Osteoblast (primary cell): ENCODE measurements at places on chromosomes 7 and 10.
A peak's percentile ranks its signal among the peaks of the same experiment; 100 is the strongest.

DNA sequence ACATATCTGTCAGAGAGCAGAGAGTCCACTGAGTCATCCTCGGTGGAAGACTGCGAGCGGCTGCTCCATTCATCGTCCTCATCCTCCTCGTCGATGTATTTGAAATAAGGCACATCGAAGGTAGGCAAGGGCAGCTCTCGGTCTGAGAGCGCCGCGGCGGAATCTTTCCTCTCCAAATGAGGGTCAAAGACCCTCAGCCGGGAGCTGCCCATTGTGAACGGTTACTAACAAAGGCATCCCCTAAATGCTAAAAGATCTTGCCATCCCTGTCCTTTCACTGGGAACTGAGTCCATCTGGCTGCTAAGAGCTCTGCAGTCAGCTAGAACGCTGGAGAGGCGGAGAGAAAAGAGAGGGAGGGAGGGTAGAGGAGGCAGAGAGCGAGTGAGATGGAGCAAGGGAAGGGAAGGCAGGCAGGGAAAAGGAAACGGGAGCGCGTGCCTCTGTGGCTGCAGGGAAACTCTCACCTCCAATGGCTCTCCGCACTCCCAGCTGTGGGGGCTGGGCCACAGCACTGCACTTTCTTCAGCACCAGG is 163.4 kb downstream of the RAPGEF5 start:
- DNase-seq = no peak

- DNase-seq = no peak
Measured at GRCh38 chr10:111298031-111298430, 221.2 kb downstream of the ADRA2A start.

DNA sequence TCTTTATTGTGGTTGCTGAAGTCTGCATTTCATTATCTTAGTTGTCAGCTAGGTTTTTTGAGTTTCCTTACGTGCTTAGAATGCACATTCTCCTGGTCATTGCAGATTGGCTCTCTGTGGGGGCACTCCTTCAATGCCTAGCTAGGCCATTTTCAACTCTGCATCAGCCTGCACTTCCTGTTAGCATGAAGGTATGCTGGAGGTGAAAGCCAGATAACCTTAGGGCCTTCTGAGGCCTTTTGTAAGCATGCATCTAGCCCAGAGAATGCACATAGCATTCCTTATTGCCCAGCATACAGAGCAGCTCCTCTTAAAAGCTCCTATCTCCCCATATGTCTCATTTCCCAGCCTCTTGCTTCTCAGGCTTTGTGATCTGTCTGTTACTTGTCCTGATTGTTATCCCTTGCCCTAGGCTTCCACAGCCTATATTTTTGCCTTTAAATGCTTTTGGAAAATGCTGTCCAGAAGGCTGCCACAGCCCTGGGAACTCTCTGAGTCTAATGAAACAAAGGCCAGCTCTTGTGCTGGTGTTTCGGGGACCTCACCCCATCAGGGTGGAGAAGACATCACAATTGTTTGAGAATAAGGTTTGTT is 108.1 kb upstream of the IGFBP3 start:
- no peak for DNase-seq

GRCh38 chr10:60289800-60290199 is 99.9 kb downstream of the ANK3 start:
- DNase-seq = no peak

GRCh38 chr7:128197989-128198580 is 43.0 kb upstream of the LEP start:
- no peak for DNase-seq

- no peak for DNase-seq
Measured at GRCh38 chr10:51876979-51877378, 177.6 kb upstream of the CSTF2T start.

- DNase-seq = no peak
Measured at GRCh38 chr7:140212100-140212881, 35.5 kb upstream of the KDM7A start.

DNA sequence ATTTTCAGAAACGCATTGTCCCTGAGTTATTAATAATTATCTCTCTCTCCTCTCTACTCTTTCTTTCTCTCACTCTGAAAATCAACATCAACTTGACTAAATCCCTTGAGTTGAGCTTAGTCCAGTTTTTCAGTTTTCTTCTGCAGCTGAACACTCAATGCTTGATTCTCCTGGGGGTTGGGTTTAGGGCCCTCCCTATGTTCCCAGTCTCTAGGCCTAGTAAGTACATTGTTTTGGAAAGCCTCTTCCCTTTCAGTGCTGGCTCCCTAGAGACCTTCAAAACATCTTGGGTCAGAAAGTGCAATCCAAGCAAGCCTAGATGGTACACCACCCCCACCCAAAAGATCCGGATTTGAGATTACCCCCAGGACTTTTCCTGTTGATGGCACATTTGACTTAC is 488.5 kb downstream of the LRMDA start:
- no peak for DNase-seq

GRCh38 chr10:22433875-22434274 is 88.6 kb downstream of the SPAG6 start:
- DNase-seq = peak; percentile 78

DNA sequence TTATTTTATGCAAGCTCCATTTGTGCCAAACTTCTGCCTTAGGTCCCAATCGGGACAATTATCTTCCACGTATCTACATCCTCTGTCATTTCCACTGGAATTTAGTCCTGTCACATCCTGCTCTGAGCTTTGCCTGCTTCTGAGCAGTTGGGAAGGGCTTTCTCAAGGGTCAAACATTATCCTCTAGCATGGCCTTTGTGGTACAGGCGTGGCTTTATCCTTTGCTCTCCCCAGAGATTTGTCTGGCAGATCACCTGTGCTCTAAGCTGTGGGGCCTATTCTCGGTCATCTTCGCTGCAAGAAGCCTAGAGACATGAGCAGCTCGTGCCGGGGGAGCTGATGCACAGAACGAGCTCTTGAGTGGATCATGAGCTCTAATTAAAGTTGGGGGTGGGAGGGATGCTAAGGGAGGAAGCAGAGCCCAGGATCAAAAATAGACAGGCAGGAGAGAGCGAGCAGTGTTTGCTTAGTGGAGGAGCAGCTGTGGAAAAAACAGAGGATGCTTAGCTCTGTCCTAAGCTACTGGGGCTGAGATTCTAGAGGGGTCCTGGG is 19.8 kb upstream of the TMEM273 start:
- DNase-seq = no peak

- DNase-seq = no peak
Measured at GRCh38 chr7:142646386-142647140, 102.7 kb upstream of the PRSS1 start.

GRCh38 chr7:46071601-46072000 is 150.5 kb upstream of the IGFBP3 start:
- DNase-seq = peak; percentile 72

- DNase-seq = no peak
Measured at GRCh38 chr10:95429639-95430038, 131.5 kb downstream of the SORBS1 start.

- no peak for DNase-seq
Measured at GRCh38 chr7:95318501-95319100, 5.7 kb downstream of the PON1 start.

- DNase-seq = peak; percentile 80
Measured at GRCh38 chr10:62614389-62615157, 189.9 kb upstream of the ADO start.

GRCh38 chr7:20296444-20296843 is 34.3 kb upstream of the ITGB8 start:
- no peak for DNase-seq

- no peak for DNase-seq
Measured at GRCh38 chr7:137020351-137020750, 151.9 kb downstream of the CHRM2 start.

DNA sequence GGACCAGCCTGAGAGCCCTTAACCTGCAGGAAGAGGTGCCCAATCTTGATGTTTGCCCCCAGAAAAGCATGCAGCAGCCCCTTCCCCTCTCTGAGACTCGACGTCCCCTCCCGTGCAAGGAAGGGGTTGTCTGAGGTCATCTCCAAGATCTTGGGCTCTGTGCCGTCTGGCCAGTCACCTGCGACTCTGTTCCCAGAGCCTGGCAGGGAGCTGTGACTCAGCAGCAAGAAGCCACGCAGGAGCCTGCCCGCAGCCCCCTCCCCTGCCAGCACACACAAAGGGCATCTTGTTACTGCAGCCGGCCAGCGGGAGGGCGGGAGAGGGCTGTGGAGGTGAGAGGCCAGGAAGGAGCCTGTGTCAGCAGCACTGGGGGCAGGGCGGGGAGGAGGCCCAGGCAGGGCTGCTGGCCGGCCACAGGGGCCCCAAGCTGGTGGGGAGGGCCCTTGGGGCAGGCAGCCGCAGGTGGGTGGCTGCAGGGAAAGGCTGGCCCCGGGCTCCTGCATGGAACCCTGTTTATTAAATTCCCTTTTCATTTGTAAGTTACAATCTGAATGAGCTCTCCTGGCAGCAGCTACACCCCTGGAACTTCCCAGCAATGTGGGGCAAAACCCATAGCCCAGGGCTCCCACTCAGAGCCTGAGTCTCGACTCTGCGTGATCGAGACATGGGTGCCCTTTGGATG is 103.7 kb upstream of the ZMIZ1 start:
- no peak for DNase-seq

DNA sequence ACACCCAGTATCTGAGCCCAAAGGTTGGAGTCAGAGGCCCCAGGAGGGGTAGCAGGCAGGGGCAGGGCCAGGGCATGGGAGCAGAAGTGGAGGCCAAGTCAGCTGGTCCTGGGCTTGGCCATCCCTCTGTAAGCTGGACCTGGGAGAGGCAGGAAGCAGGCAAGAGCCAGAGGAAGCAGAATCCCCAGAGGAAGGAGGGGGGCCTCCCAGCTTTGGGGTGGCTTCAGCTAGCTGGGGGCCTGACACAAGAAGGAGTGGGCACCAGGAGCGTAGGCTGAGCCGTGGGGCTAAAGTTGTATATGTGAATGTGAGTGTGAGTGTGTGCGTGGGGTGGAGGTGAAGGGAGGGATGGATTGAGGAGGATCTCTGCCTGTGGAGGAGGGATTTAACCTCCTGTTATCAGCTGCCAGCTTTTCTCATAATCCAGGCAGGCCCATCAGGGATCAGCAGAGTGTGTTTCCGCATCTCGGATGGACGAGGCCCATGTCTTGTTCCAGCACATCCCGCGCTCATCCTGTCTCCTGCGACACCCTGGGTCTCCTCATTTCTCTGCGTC is 54.0 kb downstream of the NEURL1 start:
- no peak for DNase-seq

GRCh38 chr7:83996879-83997278 is 197.7 kb downstream of the SEMA3A start:
- DNase-seq = no peak

GRCh38 chr10:110501142-110501937 is 3.6 kb downstream of the DUSP5 start:
- DNase-seq = peak; percentile 96

- DNase-seq = no peak
Measured at GRCh38 chr10:7457478-7458316, 46.9 kb upstream of the SFMBT2 start.

DNA sequence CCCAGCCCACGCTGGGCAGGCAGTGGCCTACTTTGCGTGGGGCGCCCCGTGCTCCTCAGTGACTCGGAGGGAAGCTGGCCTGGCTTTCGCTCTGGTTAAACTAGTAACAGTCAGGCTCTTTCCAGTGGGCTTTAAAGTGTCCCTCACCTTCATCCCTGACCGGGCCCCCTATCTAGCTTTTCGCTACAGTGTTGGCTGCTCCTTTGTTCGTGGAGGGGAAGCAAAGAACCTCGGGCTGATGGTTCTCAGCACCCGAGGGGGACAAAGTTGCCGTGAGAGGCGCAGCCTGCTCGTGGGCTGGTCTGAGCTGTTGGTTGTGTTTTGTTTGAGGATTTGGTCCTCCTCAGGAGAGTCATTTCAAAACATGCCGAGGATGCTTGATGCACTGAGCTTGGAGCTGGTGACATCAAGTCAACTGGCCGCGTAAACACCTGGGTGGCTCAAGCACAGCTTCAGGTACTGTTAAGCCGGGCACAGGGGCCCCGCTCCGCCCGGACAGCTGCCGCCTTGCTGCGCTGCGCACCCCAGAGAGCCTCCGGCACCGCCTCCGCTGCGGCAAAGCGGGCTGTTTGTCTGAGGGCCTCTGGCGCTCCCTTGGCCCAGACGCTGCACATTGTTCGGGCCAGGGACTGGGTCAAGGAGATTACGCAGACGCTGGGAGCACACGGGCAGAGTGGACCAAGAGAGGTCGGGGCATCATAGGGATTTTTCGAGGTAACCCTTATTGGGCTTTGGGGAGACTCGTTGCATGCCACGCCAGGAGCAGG is 1.6 kb downstream of the DLX6 start:
- DNase-seq = peak; percentile 84

- DNase-seq = no peak
Measured at GRCh38 chr7:136964347-136964746, 95.9 kb downstream of the CHRM2 start.

GRCh38 chr10:132657748-132658147 is 120.2 kb downstream of the INPP5A start:
- DNase-seq = peak; percentile 61

DNA sequence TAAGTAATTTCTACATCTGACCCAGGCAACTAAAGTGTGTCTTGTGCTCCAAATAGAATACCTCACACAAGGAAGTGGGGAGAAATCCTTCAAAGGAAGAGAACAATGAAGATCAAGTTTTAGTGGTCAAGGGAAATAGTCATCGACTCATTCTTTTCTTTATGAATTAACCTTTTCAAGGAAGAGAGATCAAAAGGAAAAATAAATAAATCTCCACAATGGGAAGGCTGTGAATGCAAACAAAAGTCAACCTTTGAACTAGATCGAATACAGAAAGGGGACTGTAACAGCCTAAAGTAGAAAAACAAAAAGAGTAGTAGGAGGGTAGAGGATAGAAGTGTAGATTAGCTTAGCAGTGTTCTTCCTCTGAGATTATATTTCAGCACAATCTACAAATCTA is 274.6 kb upstream of the COBL start:
- no peak for DNase-seq

- peak; percentile 31 for DNase-seq
Measured at GRCh38 chr10:97059872-97060205, 125.9 kb downstream of the SLIT1 start.

- DNase-seq = no peak
Measured at GRCh38 chr7:22435720-22436119, 64.3 kb downstream of the STEAP1B start.

- DNase-seq = no peak
Measured at GRCh38 chr10:107430446-107430845, 265.9 kb upstream of the SORCS1 start.

GRCh38 chr10:62224606-62225005 is 44.0 kb downstream of the RTKN2 start:
- peak; percentile 11 for DNase-seq

DNA sequence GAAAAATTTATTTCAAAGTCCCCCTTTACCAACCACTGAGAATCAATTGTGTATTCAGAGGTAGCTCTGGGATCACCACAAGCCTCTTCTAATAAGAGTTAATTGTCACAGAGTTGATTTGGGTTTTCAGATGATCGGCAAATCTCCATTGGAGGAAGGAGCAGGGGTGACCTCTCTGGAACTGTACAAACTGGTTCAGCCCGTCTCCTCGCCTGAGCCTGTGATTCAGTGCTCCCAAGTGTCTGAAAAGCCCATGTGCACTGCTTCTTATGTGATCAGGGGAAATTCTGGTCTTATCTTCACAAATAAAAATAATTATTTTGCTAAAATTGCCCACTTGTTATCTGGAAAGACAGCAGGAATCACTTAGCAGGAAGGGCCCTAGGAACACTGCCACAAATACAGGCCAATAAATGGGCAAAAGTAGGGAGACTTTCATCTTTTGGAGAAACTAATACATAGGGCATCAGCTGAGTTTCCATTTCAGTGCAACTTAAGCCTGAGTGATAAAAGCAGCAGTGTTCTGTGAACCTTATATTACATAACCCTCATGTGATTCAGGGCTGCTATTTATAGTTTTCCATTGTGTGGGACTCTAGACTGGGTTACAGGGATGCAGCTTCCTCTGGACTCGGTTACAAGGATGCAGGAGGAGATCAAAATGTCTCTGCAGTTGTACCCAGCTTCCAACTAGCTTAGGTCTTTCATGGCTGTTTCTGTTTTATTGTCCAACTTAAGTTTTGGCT is 32.3 kb downstream of the CDK1 start:
- peak; percentile 47 for DNase-seq
